Mucosa of gallbladder (tissue), 1 donor: ENCODE measurements at places on chromosomes 4 and X. TPM values are rescaled to one million over a fixed set of nuclear protein-coding genes. Genes with fewer than 3 reads are reported as not detected.

KIF4A gene
- 0.92 TPM for total RNA-seq

AFP gene
- total RNA-seq, result 2.4 TPM

LEF1 gene
- total RNA-seq, result 5.2 TPM

EMCN gene
- total RNA-seq, result 13.9 TPM

ZFP42 gene
- 0.09 TPM for total RNA-seq
